Adrenal gland (tissue), 19 donors: ENCODE measurements at places on chromosomes 12 and 14. TPM values are rescaled to one million over a fixed set of nuclear protein-coding genes. Genes with fewer than 3 reads are reported as not detected.

Gene DTX1
- 4.3 TPM for total RNA-seq

Gene TEAD4
- total RNA-seq: 10.4 TPM

Gene GLS2
- not detected for total RNA-seq

Gene PRKAG1
- 71.6 TPM for total RNA-seq

GRCh38 chr12:105319691-105320209, 10.7 kb upstream of the C12orf75 start:
- no peak for DNase-seq

DNA sequence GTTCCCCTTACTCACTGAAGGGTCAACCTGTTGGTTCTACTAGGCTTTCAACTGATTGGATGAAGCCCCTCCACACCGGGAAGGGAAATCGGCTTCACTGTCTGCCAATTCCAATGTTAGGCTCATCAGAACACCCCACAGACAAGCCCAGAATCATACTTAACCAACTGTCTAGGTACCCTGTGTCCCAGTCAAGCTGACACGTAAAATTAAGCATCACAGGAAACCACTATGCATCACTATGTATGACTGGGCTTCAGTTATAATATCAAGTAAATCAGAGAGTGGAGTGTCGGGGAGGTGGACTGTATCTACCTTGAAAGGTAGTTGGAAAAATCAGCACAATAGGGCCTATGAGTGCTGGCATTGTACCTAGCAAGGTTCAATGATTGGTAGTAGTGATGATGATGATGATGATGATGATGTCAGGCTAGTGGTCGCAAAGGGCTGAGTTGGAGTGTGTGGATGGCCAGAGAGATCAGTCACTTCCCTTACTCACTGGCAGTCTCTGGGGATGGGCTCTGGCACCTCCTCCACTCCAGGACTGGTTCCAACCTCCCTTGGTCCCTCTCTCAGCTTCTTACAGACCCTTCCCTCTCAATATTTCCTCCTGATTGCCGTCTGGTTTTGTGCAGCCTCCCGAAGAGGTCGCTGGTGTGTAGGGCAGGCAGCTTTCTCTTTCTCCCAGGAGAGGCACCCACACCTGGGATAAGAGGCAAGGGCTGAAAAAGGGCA, 3.3 kb upstream of the ATG101 start:
- DNase-seq: no peak

DNA sequence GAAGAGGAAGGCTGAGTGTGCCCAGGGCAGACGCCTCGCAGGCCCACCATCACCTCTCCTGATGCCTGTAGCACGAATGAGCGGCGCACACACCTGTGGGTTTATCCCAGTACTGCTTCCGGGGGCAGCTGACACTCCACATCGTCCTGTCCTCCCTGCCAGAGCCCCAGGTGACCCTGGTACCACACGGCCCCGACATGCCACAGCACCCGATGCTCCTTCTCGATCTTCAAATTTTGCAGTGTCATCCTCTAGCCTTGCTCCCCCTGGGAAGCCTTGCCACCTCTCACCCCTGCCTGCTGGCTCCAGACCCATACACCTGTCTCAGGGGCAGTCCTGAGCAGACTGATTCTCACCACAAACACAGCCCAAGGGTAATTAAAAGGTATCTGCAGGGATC, 40.6 kb downstream of the ANO2 start:
- DNase-seq: no peak

- peak; percentile 71 for DNase-seq
These were observed 33.8 kb upstream of the FGD4 start for GRCh38 chr12:32365473-32366064.

- DNase-seq: no peak
These were observed 3.6 kb upstream of the SLC48A1 start for GRCh38 chr12:47769234-47770085.

- no peak for DNase-seq
These were observed 113.6 kb downstream of the ALX1 start for GRCh38 chr12:85393606-85394005.
